ENCODE measurements at places on chromosomes 2 and 18.

- no peak for DNase-seq
Observed at GRCh38 chr18:58044370-58045241, 580 bp downstream of the NEDD4L start.

DNA sequence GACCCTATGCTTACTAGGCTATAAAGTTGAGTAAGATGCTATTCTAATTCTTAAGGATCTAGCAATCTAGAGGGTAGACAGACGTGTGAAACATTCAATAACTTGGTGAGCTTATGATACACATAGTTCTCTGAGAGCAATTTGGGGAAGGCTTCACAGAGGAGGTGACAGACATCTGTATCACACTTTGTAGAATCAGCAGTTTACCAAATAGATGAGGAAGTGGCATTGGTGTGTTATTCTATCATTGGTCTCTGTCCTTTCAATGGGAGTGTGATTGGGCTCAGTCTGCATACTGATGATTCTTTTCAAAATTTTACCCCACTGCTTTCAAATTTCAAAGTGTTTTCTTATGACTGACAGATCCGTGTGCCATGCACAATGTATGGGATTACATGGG lies 47.0 kb upstream of the TMEM178A start:
- no peak for DNase-seq

DNA sequence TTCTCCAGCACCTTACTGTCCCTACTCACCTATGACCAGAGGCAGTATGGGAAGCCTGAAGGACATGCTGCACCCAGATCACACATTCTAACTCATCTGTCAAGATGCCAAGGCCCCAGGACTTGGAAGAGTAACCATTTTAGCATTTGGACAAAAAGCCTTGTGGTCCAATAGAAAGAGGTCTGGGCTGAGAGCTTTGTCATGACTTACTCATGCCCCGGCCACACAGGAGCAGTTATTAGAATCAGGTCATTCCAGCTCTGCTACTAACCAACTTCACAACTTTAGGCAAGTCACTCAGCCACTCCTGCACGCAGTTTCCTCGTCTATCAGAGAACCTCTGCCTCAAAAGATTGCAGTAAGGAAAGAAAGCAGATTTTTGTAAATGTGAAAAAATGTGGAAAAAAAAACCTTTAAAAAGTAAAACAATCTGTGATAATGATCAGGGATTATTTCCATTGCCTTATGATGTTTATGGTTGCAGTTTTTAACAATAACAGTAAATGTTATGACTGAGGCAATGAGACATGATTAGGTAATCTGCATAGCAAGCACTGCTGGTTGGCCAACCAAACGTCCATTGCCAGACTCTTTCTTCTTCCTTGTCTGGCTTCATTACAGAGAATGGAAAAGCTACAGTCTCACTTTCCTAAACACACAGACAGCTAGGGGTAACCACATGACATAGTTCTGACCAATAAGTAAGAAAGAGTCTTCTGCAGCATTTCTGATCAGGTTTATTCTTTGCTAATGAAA lies 255.4 kb upstream of the CHAC2 start:
- DNase-seq, result no peak

- DNase-seq, result no peak
Observed at GRCh38 chr2:187408926-187409325, 39.1 kb downstream of the CALCRL start.

DNA sequence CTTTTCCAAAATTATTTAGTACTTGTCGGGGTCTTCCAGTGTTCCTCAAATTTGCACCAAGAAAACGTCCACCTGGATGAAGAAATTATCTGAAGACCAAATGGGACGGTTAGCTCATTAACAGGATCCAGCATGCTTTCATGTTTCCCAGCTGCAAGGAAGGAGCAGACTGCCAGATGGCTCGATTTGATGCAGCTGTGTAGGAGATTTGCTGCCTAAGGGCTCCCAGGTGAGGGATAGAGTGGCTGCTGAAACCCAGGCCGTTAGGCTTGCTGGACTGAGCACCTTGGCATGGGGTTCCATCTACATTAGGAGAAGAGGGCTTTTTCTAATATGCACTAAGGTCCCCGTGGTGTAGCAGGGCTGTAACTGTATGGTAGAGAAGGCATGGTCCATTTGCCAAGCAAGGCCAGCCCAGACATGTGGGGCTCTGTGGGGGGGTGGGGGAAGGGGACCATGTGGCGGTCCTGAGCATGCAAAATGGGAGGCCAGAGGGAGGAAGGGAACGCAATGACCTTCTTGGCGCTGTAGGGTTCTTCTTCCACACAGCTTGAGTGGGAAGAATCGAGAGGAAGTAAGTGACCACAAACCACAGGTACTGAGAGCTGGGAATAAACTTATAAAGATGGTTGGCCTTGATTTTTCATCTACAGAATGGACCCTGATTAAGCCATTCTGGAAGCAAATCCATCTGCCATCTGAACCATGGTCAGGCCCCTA lies 144.0 kb downstream of the TMEM163 start:
- no peak for DNase-seq

DNA sequence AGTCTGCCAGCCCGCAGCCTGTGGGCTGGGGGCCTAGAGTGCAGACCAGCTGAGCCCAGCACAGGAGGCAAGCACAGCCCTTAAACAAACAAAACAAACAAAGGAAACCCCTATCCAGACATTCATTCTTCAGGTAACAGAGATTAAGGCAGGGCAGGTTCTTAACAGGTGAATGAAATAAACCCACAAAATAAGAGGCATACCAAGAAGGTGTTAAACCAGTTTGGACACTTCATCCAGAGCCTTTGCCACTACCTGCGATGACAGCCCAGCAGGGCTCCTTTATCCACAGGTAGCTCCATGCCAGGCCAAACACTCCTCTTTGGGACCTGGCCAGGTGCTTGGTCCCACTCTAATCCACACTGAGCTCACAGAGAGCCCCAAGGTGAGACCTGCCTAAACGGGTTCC lies 209.7 kb upstream of the SIX2 start:
- no peak for DNase-seq

GRCh38 chr2:64698668-64699444 lies 45.1 kb upstream of the SERTAD2 start:
- DNase-seq, result no peak

- no peak for DNase-seq
Observed at GRCh38 chr2:218839888-218840287, 8.3 kb upstream of the PRKAG3 start.

DNA sequence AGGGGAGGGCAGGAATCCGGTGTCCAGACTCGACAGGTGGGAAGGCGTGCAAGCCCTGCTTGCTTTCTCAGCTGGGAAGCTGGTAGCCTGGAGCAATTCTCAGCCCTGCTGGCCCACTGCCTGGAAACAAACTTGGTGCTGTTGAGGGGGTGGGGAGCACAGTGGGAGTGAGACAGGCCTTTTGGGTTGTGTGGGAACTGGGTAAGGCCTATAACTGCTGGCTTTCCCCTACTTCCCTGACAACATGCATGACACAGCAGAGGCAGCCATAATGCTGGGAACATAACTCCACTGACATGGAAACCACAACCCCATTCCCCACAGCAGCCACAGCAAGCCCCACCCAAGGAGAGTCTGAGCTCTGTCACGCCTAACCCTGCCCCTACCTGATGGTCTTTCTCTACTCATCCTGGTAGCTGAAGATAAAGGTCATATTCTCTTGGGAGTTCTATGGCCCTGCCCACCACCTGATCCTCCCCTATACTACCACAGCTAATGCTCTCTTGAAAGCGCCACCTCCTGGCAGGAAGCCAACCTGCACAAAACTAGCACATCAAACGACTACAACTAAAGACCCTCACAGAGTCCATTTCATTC lies 122.9 kb upstream of the ACVR1C start:
- DNase-seq, result no peak

DNA sequence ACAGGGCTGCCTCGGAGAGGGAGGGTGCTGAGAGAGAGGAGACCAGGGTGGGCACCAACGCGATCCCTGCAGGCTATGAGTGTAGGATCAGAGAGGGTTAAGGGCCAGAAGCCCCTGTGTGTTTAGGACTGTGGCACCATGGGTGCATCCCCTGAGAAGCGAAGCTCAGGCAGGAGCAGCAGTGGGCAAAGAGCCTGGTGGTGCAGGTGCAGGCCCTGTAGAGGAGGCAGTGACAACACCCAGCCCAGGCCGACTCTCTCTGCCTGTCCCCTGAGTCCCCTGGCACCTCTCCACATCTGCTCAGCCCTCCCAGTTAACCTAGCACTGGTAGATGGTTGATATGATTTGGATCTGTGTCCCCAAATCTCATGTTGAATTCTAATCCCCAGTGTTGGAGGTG lies 139.8 kb downstream of the RNF152 start:
- no peak for DNase-seq

DNA sequence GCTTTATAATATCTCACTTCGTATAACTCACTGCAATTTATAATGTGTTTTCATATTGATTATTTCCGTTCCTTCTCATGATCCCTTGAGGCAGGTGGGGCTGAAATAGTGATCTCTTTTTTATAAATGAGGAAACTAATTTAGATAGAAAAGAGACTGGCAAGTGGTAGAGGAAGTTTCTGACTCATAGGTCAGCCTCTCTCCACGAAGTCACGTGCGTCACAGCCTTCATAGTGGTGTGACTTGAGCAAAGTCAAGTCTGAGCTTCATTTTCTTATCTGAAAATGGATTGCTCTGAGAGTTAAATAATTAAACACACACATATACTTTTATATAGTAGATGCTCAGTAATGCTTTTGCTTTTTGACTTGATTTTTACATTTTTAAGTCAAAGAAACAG lies 19.9 kb downstream of the ABCG5 start:
- DNase-seq, result no peak

Measured in NCI-H1930 (cell line).